ENCODE measurements at places on chromosomes 3 and 15.

GRCh38 chr3:36876181-36876936 is 68.5 kb downstream of the TRANK1 start:
- no peak for DNase-seq

DNA sequence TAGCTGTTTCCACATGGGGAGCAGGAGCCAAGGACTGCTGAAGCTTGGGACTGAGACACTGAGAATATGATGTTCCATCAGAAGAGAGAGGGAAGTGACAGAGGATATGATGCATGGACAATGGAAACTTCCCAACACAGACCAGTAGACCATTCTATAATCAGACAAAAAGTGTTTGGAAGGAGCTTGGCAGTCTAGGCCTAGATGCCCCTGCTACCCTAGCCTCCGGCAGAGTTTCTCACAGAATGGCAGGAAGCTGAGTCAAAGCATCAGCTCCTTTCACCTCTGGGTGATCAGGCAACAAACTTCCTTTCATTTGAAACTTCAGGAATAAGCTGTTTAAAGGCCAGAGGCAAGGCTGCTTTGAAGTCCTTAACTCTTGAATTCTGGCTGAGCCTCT is 222.0 kb downstream of the NEK10 start:
- no peak for DNase-seq

GRCh38 chr15:99305761-99306505 is 54.7 kb downstream of the LRRC28 start:
- DNase-seq, result no peak

DNA sequence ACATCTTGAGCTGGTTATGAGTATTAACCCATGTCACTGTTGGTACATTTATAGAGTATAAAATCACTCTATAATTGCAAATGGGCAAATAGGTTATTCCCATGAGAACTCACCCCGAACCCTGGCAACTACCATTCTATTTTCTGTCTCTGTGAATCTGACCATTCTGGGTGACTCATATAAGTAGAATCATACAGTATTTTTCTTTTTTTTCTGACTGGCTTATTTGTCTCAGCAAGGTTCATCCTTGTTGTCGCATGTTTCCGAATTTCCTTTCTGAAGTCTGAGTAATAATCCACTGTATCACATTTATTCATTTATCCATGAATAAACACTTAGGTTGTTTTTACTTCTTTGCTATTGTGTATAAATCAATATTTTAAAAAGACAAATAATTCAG is 59.9 kb upstream of the CHRM5 start:
- no peak for DNase-seq

DNA sequence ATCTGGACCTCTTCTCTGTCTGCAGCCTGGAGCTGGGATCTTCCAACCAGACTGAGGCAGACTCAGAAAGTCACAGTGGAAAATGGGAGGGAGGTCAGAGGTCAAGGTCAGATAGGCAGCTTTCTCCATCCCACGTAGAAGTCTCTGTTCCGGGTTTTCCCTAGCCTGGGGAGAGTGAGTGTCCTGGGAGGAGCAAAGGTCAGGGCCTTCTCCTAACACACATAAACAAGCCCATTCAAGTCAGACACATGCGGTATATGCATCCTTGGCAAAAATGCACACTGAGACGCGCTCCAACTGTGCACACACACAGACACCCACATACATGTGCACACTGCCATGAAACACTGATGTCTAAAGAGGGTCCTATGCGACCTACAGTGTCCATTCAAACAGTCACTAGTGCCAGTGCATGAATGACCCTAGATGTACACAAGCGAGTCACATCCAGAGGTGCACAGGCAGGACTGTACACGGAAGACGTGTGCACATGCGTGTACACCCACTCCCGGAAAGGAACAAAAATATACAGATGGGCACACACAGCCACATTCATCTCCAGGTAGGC is 681 bp downstream of the TWF2 start:
- DNase-seq, result no peak

- no peak for DNase-seq
These were observed 13.6 kb upstream of the NANOGP8 start for GRCh38 chr15:35098737-35099136.

DNA sequence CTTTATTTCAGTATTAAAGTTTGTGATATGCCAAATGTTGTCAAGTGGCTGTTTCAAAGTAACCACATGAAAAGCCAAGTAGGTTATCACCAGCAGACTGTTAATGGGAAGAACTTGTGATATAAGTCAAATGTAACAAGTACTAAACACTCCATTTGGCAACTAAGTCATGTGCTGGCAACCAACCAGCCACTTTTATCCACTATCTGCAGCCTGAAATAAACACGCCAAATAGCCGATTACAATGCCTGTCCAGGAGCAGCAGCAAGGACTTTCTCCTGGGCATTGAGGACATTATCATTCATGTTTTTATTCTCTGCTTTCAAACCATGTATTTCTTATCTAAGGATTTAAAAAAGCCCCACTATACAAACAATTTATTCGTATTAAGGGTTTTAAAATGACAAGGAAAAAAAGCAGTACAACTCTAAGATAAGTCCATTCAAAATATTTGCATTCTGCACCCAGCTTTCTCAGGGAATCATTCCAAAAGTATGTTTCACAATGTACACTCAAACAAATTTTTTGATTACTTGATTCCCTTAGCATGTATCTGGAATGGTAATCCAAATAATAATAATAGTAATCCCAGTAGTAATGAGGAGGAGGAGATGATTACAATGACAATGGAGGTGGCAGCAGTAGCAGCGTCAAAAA is 448.6 kb downstream of the ERC2 start:
- DNase-seq, result no peak

DNA sequence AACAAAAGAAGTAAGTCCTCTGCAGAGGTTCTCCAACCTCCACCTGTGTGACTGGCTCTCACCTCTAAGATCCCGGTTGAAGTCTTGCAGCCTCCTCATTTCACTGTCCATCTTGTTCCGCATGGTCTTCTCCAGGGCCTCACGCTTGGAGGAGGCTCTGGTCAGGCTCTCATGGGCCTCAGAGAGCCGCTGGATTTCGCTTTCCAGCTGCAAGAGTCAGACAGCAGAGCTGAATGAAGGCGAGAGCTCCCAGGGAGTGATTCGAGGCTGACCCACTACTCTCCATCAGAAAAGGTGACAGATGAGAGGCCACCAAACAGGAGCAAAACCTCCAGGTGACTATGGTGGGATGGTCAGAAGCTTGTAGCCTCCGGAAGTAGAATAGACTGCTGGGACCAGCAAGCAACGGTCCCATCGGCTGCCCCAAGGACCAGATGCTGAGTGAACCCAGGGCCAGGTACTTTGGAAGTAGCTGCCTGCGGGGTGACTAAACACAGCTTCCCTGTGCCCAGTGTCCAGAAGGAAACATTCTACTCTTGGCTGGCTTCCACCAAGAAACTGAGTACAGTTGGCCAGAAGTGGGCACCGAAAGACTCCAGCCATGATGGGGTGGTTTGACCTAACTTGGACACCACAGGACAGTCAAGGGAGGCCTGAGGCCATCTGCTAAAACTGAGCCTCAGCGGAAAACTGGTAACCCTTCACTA is 7.9 kb downstream of the AMOTL2 start:
- DNase-seq, result no peak
